ENCODE measurements at places on chromosomes 4 and X.

GRCh38 chrX:112759966-112760365, 80.2 kb upstream of the LHFPL1 start:
- DNase-seq, result no peak

- no peak for DNase-seq
Measured at GRCh38 chr4:46594661-46595060, 204.7 kb upstream of the GABRA2 start.

GRCh38 chr4:138113819-138114400, 128.2 kb downstream of the SLC7A11 start:
- no peak for DNase-seq

- DNase-seq, result no peak
Measured at GRCh38 chr4:174717828-174718227, 111.2 kb downstream of the GLRA3 start.

- peak; percentile 34 for DNase-seq
Measured at GRCh38 chrX:70434352-70434866, 10.2 kb upstream of the DLG3 start.

DNA sequence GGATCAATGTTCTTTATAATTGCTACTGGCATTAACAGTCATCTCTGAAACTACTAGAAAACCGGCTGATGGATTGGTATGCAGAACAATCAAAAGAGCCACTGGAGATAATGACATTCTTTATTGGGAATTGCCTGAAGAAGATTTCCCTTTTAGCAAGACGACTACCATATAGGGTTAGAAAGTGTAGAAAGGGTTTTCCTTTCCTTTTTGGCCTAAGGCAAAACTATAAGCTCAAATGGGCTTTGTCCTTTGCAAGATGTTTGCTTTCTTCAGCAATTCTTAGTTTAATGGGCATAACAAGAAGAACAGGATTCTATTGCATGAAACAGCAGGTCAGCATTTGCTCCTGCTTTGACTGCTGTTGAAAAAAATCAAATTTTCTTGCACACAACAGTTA, 214.2 kb upstream of the PCDH10 start:
- no peak for DNase-seq

DNA sequence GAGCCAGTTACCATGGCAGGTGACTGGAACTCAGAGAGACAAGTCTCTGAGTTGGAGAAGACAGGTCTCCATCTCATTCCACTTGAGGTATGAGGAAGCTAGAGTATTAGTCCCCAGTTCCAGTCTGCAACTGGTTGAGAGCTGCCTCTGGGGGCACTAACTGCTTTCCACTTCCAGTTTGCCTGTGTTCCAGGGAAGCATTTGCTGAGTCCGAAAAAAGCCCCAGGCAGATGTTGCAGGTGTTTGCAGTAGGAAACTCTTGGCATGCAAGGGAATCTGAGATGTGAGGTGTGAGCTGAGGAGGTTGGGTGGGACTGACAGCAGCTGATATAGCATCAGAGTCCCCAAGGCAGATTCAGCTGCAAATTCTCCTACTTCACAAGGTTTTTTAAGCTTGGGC, 272.2 kb upstream of the CASK start:
- no peak for DNase-seq

DNA sequence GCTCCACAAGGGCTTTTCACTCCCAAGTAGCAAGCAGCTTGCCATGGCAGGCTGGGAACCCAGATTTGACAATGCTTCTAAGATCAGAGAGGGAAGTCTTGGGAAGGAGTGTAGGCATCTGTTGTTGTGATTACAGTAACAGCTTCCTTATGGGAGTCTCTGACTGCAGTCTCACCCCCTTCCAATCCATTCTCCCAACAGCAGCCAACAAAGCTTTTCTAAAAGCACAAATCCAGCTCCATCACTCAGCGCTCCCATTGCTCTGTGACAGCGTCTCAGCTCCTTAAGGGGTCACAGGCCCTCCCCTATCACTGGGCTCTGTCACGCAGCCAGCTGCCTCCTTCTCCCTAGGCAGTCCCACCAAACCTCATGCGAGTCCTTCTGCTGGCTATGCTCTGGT, 7.1 kb downstream of the IGFBP7 start:
- DNase-seq, result no peak

- DNase-seq, result peak; percentile 5
Measured at GRCh38 chr4:8046925-8047541, 107.4 kb upstream of the AFAP1 start.

GRCh38 chrX:42715701-42716262, 62.2 kb downstream of the PPP1R2C start:
- no peak for DNase-seq

DNA sequence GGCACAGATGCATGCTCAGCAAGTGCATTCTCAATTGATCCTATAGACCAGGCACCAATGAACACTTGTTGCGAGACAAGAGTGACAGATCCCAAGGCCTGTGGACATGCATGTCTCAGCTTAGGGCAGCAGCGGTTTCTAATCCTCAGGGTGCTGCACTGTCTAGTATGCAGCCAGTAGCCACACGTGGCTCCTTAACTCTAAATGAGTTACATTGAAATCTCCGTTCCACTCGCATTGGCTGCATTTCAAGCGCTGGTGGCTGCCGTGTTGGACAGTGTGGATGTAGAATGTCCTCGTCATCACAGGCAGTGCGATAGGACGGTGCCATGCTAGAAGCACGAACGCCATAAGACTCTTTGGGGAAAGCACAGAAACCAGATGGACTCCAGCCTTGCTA, 24.0 kb upstream of the AFAP1 start:
- DNase-seq, result no peak

- no peak for DNase-seq
Measured at GRCh38 chr4:62028745-62029144, 828.6 kb downstream of the ADGRL3 start.

DNA sequence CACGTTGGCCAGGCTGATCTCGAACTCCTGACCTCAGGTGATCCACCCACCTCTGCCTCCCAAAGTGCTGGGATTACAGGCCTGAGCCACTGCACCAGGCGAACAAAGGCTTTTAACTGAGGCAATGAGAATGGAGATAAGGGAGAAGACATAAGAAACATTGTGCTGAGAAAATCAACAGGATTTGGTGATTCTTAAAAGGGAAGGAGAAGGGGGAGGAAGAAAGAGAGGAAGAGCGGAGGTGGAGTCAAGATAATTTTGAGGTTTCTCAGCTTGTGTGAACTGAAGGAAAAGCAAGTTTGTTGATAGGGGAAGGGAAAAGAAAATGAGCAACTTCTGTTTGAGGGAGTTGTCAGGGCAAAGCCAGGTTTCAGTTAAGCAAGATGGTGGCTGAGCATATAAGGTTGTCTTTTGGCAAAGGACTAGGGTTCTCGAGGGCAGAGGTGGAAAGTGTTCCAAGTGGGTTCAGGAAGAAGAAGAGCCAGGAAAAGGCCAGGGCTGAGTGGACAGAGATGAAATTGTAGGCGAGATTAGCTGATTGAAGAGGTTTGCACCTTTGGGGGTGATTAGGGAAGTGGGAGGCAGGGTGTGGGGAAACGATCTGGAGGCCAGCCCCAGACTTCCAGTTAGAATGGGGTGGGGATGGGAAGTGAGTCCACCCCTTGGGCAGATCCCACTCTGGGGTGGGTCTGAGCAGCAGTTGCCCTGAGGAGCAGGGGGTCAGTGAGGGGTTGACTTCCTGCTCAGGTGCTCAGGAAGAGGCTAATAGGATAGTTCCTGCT, 7.8 kb downstream of the DOCK11 start:
- no peak for DNase-seq

GRCh38 chrX:129693354-129693753, 38.6 kb upstream of the APLN start:
- DNase-seq, result no peak

DNA sequence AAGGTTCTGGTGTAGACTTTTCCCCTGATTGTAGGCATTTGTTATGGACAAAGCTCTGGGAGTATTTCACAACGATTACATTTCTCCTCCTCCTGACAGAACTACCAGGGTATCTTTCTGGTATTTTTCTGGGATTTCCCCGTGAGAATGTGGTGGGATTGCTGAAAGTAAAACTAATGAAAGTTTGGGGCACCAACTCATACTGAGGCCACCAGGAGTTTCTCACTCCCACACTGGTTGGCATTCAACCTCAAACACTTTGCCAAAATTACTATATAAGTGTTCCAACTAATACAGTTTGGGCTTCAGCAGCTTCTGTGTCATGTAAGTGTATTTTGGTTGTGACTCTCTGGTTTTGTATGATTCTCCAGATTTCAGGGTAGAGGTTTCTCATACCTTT, 855.1 kb downstream of the GLUD2 start:
- DNase-seq, result no peak

- no peak for DNase-seq
Measured at GRCh38 chr4:145298885-145299284, 118.5 kb upstream of the OTUD4 start.

DNA sequence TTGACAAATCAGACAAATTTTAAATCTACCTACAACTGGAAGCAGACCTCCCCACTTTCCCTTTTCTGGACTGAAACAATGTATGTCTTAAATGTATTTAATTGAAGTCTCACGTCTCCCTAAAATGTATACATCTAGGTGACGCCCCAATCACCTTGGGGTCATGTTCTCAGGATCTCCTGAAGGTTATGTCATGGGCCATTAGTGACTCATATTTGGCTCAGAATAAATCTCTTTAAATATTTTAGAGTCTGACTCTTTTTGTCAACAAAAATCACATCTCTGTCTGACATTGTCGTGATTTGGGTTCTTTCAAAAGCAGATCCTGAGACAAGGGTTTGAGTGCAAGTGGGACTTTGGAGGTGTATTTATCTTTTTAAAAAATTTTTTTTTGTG, 26.2 kb upstream of the BOD1L1 start:
- no peak for DNase-seq

GRCh38 chr4:126850286-126850685, 782.5 kb upstream of the INTU start:
- no peak for DNase-seq

GRCh38 chr4:41701983-41702382, 46.5 kb downstream of the PHOX2B start:
- no peak for DNase-seq

- DNase-seq, result no peak
Measured at GRCh38 chr4:41009411-41009810, 204.9 kb downstream of the APBB2 start.

DNA sequence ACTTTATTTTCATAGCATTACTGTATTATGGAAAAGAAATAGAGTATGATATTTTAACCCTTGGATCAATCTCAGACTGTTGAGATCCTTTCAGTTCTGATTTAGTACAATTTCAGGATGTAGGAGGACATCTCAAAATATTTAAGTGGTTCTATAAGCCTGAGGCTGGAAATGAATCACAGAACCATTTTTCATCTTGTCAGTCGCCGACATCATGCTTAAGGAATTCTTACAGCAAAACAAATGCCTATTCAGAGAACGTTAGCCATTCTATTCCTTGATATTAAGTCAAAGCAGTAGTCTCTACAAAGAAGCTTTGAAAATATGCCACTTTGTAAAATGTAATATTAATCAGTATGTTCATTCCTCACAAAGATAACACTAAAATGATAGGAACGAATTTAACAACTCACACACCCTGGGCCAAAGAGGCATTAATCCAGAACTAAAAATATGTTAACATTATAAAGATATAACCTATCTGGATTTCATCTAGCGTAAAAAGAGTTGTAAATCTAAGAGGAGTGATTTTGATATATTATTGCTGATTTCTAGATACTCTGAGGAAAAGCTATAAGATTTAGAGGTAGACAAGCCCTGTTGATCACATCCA, 152.0 kb downstream of the GASK1B start:
- no peak for DNase-seq

DNA sequence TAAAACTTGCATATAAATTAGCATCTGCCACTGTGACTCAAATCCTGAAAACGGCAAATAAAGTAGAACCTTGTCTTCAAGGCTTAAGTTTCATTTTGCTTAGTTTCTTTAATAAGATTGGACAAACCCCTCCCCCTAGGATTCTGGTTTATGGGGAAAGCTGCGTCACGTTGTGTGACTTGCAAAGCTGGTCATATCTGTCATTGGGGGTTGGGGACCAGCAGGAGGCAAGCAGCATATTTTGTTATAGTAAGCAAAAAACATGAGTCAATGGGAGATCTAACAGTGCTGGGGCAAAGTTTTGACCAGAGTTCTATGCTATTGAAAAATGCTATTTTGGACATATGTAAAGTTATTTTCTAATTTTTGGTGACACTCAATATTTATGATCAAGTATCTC, 407.3 kb downstream of the PCDH18 start:
- no peak for DNase-seq

DNA sequence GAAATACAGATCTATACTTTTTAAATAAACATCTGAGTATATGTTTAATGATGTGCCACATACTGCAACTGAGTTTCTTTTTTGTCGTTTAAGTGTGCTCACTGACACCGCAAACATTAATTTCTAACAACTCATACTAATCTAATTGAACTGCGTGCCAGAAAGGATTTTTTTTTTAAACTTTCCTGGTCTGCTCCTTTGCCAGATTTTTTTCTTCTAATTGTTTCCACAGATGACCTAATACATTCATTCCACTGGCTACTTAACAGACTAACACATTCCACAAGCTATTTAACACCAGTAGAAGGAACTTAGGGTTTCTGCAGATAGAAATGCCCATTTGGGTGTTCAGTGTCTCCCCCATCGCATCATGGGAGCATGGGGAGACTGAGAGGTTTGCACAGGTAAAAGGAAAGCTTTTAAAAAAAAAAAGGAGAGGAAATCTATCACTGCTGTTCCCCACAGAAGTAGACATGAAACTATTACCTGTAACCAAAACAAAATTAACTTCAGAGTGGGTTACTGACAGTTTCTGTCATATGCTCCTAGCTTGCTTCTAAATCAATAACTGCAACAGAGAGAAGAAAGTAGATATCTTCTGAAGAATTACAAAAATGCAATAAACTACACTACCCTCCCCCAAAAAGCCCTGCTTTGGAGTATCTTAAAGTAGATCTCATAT, 31.6 kb downstream of the SH3KBP1 start:
- no peak for DNase-seq

DNA sequence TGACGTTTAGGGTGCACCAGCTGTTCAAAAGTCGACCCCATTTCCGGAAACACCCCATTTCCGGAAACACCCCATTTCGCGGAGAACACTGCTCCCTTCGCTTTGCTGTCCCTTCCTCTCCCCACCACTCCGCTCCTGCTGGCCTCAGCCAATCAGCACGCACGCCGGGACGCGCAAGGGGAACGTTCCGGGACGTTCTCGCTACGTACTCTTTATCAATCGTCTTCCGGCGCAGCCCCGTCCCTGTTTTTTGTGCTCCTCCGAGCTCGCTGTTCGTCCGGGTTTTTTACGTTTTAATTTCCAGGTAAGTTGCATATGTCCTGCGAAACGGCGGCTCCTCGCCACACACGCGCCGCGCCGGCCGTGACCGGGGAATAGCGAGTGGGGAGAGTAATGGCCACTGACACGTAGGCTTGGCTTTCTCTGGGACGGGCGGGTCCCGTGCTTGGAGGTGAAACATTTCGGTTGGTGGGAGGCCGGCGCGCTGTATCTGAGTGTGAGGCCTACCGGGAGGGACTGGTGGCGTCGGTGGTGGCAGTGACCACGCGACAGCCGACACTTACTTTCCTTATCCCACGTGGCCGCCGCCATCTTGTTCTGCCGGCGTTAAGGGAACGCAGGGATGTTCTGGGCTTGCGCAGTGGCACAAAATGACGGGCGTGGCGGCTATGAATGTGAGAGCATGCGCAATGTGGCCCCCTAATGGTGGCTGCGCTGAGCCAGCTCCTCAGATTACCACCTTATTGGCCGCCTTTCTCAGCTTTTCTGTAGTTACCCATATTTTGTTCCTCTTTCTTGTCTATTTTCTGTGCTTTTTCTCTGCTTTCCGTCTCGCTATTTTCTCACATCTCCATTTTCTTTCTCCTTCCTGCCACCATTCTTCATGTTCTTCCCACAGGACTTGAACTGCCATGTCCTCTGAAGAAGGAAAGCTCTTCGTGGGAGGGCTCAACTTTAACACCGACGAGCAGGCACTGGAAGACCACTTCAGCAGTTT, at the start of gene RBM3:
Gene RBM3, plus strand, starts transcription at position 215 of the 997 bp plus-strand sequence. Its CDS starts 697 bp downstream, at position 912.
- peak; percentile 87 for DNase-seq

- no peak for DNase-seq
Measured at GRCh38 chrX:85107407-85107806, 103.7 kb downstream of the APOOL start.

Measured in effector CD4-positive, alpha-beta T cell (primary cell).